Fibroblast of skin of right biceps (primary cell): ENCODE measurements at places on chromosomes 12 and 14.

GRCh38 chr14:93267149-93267711 lies 60.2 kb downstream of the UBR7 start:
- no peak for DNase-seq

GRCh38 chr14:68104518-68104917 lies 284.9 kb downstream of the RAD51B start:
- DNase-seq: peak; percentile 87

DNA sequence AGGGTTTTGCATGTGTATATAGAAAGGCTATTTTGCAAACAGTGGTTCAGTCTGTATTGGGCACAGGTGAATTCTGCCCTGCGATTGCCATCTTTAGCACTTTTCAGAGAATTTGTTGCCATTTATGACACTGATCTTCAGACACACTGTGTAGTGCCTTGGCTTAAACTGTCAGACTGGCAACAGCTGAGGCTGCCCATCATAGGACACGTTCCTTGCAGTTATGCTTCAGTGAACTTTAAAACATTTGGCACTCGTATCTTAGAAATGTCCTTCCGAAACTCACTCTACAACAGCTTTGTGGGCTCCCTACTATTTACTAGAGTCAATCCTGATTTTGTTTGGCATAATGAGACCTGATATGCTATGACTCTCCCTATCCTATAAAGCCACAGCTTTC lies 29.1 kb downstream of the AP5M1 start:
- DNase-seq: no peak

DNA sequence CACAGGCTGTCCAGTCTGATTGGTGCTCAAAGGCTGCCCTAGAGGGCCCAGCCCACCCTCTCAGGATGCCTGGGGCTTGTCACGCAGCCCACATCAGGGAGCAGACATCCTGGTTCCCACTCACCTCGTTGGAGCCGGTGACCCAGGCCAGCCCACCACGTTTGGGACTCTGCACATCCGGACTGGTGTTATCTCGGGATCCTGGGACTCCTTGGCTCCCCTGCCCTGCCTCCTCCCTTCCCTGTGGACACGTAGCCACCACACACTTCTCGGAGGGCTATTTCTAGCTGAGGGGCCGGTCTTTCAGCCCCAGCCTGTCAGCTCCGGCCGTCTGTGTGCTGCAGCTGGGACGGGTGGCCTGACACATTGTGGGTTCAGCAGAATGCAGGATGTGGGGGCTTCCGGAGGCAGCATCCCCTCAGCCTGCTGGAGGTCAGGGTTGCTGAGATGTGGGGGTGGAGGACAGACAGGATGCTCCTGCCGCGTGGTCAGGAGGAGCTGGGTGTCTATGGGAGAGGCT lies 12.8 kb upstream of the FGF23 start:
- DNase-seq: no peak

DNA sequence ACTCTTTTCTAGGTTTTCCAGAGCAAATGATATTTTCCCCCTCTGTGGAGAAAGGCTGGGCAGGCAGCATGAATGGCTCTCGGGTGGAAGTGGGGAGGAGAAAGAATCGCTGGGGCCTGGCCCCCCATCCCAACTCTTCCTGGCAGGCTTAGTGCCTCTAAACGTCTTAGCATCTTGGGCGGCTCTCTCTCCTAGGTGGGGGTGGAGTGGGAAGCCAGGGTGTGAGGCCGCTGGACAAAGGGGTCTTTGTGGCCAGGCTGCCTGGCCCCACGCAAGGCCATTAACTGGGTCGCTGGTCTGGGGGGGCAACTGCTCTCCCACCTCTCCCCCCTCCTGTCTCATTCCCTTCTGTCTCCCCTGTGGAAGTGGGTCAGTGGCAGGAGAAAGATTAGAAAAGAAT lies 4.7 kb downstream of the LRP1-AS start:
- no peak for DNase-seq

DNA sequence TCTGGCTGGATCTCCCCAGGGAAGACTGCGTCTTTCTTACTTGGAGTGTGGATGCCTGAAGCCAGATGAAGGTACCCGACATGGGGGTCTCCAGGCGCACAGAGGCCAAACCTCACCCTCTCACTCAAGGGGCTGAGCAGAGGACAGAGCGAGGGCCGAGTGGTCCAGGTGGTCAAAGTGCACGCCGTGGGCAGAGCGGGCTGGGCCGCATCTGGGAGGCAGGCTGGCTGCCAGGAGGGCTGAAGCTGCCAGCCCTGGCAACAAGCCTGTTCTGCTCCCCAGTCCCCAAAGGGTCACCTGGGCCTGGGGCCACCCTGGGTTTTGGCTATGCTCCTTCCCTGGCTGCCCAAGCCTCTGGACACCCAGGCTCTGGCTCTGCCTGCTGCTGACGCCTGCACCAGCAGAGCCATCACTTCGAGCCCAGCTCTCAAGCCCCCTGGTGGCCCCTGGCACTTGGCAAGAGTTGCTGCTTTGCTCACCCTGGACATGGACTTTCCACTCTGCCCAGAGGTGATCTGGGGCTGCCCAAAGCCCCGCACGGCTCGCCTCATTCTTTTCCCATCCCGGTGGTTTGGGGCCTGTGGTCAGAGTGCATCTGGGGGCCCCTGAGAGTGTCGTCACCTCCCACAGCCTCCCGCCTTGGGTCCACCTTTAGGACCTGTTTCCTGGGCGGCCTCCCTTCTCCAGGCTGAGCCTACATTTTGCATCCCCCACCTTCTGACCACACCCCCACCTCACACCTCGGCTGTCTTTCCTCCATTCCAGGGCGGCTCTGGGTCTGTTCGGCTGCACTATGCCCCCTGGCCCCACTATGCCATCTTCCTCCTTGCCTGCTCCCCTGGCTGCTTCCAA lies 2.8 kb downstream of the ADSS1 start:
- DNase-seq: no peak

DNA sequence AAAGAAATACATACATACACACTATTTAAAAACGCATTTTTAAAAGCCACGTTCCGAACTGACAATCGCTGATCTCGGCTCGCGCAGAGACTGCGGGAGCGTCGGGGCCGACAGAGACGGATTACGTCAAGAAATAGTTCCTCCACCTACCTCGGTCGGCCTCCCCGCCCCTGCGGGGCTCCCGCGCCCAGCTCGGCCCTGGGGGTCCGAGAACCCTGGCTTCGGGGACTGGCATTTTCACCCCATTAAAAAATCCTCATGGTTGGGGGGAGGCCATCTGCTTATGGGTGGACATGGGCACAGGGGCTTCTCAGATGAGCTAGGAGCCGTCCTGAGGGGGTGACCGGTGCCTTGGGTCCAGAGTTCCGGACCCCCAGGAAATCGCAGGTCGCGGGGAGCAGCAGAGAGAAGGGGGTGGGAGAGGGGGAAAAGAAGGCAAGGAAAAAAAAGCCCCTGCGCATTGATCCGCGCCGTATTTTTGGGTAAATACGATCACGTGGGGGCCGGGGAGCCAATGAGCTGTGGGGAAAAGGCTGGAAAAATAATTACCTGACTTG lies 324 bp upstream of the HOXC9 start:
- DNase-seq: peak; percentile 94

DNA sequence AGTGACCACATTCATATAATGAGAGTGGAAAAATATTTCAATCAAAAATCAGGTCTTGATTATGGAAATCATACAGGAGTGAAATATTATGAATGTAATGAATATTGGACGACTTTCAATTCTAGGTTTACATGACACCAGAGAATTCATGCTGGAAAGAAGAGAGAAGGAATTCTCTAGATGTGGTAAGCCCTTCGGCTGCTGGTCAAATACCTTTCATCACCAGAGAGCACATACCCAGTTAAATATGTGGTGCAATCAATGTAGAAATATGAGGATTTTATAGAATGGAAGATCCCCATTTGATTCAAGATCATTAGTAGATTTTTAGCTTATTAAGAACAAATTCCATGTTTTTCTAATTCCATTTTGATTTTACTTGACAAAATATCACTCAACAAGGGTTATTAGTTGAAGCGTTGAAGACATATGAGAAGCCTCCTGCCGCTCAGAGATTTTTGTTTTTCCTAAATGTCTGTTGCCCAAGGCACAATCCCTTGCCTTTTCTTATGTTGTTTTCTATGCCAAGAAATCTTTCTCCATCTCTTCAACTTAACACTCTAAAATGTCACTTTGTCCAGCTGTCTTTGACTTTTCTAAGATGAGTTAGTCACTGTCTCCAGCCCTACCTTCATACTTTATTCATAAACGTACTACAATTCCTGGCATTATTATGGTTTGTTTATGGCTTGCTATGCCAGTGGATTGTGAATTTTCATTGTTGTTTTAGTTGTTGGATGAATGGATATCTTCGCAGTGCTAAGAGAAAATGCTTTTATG lies 72.8 kb upstream of the ZDHHC17 start:
- peak; percentile 85 for DNase-seq

DNA sequence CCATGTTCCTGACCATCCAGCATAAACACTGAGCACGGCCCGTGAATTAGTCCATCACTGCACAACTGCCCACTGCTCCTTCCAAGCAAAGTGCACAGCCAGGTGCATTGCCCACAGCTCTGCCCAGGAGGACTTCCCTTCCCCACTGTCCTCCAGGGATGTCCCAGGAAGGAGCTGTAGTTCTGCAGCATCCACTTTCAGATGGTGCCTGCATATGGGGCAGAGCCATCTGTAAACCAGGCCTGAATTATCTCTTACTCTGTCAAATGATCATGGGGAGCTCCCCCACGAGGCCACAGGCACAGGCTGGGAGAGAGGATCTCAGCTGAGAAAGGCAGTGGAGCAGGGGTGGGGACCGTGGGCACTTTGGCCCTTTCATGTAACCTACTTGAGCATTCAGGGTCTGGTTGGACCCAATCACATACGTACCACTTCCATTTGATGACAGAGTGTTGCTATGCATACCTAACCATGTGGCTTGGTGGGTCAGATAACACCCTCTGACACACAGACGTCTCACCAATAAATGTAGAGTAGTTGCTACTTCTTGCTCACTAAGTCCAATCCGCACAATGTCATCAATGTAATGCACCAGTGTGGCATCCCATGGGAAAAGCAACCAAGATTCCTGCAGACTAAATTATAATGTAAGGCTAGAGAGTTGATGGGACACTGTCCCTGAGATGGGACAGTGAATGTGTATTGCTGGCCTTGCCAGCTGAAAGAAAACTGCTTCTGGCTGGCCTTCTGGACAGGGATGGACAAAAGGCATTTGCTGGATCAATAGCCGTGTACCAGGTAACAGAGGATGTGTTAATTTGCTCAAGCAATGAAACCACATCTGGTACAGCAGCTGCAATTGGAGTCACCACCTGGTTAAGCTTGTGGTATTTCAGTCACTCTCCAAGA lies 113.8 kb upstream of the C14orf180 start:
- DNase-seq: no peak

GRCh38 chr12:120685522-120685921 lies 1.4 kb upstream of the MLEC start:
- no peak for DNase-seq

DNA sequence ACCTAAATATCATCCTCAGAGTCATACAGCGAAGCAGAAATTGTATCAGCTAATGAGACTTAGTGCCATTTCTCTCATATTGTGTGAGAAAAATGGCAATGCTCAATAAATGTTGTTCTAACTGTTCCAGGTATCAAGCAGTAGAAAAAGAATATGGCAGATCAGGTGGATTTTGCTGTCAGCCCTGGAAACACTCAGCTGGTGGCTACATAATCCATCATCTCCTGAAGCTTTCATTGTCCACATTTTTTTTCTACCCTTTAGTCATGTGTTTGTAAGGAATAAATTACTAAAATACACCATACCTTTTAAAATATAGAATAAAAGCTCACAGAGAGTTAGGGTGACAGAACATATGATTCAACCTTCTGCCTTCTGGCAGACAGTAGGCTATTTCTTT lies 840.3 kb downstream of the DIO2 start:
- DNase-seq: no peak

- no peak for DNase-seq
Measured at GRCh38 chr14:68514608-68515194, 278.2 kb downstream of the ZFP36L1 start.

DNA sequence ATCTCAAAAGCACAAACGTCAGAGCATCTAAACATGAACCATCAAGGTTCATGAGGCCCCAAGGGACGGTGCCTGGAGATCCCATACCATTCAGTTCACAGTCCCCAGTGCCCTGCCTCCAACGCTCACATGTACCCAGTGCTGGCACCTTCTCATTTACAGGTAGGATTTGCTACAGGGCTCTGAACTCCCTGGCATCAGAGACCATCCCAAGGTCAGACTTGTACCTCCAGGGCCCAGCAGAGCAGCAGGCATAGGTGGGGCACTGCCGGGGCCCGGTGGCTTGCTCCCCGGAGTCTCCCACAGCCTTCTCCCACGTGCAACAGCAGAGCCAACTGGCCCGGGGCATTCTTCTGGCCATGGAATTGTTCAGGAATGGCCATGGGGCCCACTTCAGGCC lies 114.8 kb downstream of the BCL11B start:
- no peak for DNase-seq

GRCh38 chr12:88855301-88855700 lies 275.0 kb upstream of the KITLG start:
- peak; percentile 36 for DNase-seq

DNA sequence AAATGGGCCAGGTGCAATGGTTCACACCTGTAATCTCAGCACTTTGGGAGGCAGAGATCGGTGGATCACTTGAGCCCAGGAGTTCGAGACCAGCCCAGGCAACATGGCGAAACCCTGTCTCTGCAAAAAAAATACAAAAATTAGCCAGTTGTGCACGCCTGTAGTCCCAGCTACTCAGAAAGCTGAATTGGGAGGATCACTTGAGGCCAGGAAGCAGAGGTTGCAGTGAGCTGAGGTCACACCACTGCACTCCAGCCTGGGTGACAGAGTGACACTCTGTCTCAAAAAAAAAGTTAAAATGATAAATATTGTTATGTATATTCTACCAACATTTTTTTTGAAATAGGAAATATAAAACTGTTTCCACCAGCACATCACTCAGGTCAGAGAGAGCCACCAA lies 64.9 kb downstream of the NDUFA12 start:
- no peak for DNase-seq

- peak; percentile 79 for DNase-seq
Measured at GRCh38 chr12:75389061-75389460, 1.8 kb upstream of the GLIPR1L2 start.

DNA sequence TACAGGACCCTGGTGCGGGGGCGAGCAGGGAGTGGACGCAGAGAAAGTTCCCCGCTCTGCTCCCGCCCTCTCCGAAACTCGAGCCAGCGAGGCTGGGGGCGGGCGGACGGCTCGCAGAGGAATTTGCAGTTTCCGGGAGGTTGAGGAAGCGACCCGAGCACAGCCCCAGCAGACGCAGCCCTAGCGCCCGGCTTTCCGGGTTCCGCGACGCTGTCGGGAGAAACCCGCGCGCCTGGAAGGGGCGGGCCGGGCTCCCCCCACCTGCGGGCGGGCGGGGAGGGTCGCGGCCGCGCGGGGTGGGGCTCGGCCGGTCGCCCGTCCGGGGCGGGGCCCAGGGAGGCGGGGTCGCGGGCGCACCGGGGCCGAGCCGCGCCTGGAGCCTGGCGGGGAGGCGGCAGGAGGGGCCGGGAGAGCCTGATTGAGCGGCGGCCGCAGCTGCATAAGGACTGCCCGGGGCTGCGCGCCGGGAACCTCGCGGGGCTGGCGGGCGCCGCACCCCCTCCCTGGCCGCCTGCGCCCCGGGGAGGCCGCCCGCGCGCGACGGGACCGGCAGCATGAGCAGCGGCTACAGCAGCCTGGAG lies at the start of gene RASSF3:
TSS of gene RASSF3 (plus strand) at position 417 of the 581 bp plus-strand sequence. CDS start at position 555, 138 bp downstream.
- DNase-seq: peak; percentile 66
